Activated CD4-positive, alpha-beta T cell treated with anti-CD3 and anti-CD28 coated beads for 1 hour (primary cell): ENCODE measurements at places on chromosomes 2 and 18.

- no peak for DNase-seq
Measured at GRCh38 chr18:60898111-60898510, 435.1 kb upstream of the CDH20 start.

- no peak for DNase-seq
Measured at GRCh38 chr2:231661422-231662027, 46.8 kb upstream of the PTMA start.

GRCh38 chr18:63603355-63603754 is 16.2 kb downstream of the SERPINB13 start:
- DNase-seq = no peak

GRCh38 chr2:46923041-46923528 is 7.5 kb upstream of the MCFD2 start:
- DNase-seq = no peak

DNA sequence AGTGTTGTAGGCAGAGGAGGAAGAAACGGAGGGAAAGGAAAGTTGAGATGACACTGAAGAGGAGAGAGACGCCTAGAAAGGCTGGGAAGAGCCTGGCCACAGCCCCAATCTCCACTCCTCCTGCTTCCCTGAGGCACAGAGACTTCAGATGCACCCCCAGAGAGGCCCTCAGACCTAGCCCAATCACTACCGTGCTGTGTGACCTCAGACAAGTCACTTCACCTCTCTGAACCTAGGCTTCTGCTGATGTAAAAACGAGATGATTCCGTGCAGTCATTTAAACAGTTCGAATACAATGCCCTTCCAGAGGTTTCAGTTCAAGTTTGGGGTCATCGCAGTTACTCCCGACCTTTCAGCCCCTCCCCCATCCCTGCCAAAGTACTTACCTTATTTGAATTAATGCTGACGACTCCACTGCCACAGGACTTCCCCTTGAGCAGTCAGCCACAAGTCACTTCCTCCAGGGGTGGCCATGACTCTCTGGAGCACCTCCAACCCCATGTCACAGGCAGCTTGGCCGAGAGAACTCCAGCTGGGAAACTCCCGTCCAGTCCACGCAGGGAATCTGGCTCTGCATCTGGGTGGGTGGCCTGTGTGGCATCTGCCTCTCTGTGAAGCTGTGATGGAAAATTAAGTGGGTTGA is 105.2 kb upstream of the ID2 start:
- no peak for DNase-seq

DNA sequence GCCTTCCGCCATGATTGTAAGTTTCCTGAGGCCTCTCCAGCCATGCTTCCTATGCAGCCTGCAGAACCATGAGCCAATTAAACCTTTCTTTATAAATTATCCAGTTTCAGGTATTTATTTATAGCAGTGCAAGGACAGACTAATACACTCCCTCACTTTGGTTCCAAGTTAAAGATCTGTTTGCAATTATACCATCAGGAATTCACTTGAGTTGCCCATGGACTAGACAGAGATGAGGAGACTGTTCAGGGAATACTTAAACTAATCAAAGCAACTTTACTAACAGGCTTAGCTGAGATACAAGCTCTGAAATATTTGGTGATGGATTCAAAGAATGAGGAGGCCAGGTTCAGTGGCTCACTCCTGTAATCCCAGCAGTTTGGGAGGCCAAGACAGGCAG is 190.0 kb downstream of the MTCL1 start:
- no peak for DNase-seq

GRCh38 chr2:30148850-30149249 is 2.0 kb downstream of the YPEL5 start:
- DNase-seq = no peak

DNA sequence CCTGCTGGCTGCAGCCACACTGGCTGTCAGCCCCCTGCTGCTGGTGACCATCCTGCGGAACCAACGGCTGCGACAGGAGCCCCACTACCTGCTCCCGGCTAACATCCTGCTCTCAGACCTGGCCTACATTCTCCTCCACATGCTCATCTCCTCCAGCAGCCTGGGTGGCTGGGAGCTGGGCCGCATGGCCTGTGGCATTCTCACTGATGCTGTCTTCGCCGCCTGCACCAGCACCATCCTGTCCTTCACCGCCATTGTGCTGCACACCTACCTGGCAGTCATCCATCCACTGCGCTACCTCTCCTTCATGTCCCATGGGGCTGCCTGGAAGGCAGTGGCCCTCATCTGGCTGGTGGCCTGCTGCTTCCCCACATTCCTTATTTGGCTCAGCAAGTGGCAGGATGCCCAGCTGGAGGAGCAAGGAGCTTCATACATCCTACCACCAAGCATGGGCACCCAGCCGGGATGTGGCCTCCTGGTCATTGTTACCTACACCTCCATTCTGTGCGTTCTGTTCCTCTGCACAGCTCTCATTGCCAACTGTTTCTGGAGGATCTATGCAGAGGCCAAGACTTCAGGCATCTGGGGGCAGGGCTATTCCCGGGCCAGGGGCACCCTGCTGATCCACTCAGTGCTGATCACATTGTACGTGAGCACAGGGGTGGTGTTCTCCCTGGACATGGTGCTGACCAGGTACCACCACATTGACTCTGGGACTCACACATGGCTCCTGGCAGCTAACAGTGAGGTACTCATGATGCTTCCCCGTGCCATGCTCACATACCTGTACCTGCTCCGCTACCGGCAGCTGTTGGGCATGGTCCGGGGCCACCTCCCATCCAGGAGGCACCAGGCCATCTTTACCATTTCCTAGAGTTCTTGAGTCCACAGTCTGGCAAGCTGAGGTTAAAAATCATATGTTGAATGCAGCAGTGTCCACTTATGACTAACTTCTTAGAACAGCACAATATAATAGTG is 741 bp downstream of the GPR148 start:
- no peak for DNase-seq

- no peak for DNase-seq
Measured at GRCh38 chr2:205073433-205074020, 528.3 kb downstream of the PARD3B start.
